SK-N-MC (cell line): ENCODE measurements at places on chromosomes 6 and 20.

GRCh38 chr6:95784869-95785268 lies 207.5 kb downstream of the MANEA start:
- no peak for DNase-seq

- DNase-seq = no peak
These were observed 9.8 kb downstream of the NKX2-4 start for GRCh38 chr20:21387528-21387927.

DNA sequence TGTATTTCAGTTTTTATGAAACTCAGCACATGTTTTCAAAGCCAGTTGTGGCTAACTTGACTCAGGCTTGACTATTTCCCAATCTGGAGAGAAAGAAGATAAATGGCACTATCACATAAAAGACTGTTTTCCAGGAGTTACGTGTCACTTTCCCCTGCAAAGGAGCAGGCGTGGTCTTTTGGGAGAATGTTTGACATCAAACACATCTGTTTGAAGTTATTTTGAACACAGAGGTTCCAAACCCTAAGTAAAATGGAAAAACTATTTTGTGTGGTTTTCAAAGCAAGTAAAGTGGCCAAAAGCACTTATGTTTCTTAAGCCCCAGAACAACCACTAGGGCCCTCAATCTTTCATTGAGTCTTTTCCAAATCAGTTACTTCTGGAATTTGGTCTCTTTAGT lies 89.7 kb downstream of the FOXF2 start:
- DNase-seq = no peak

DNA sequence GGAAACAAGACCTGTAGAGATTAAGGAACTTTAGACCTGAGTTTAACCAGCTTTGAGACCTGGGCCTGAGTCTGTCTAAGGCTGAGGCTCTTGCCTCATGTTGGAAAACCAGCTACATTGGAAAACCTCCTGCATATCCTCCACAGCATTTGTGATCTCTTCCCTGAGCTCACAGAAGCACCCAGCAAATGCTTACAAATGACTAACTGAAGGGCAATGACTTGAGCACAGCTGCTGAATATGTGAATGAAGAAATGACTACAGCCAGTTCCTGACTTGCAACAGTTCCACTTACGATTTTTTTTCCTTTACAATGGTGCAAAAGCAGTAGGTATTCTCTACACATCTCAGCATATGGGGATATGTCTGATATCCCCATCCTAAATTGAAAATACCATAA lies 112.4 kb upstream of the RREB1 start:
- DNase-seq = no peak

DNA sequence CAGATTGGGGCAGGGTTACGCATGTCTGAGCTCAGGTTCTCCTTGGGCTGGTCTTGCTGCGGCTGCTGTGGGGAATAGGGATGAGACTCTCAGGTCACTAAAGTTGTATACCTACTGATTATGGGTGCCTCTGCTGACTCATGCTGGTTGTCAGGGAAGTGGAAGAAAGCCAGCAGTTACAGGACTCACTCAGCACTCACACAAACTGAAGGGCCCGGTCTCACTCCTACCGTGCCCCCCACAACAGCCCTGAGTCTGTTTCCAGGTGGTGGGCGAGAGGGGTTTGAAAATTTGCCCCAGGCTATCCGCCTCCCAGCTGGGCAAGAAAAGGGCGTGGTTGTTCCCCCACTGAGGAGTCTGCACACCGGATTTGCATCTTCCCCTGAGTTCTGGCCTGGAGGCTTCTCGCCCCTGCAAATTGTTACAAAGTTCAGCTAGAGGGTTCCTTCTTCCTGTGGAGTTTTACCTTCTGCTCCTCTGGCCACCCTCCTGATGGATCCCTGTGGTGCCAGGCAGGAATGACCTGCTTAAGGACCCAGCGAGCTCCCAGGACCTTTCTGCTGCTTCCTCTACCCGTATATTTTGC lies 659.2 kb downstream of the HDGFL1 start:
- no peak for DNase-seq

DNA sequence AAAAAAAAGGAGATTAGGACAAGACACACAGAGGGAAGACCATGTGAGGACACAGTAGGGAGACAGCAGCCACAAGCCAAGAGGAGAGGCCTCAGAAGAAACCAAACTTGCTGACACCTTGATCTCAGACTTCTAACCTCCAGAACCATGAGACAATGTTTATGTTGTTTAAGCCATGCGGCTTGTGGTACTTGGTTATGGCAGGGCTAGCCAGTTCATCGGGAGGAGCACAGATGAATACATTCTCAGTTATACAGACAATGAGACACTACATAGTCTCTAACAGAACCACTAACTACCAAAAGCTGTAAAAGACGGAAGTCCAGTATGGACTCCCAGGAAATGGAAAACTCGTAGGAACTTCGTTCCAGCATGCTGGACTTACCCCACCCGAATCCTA lies 116.8 kb downstream of the MBOAT1 start:
- no peak for DNase-seq

GRCh38 chr20:50673466-50674137 lies 17.7 kb downstream of the RIPOR3 start:
- no peak for DNase-seq
